ENCODE measurements at places on chromosomes 5 and 9.
A peak's percentile ranks its signal among the peaks of the same experiment; 100 is the strongest.

DNA sequence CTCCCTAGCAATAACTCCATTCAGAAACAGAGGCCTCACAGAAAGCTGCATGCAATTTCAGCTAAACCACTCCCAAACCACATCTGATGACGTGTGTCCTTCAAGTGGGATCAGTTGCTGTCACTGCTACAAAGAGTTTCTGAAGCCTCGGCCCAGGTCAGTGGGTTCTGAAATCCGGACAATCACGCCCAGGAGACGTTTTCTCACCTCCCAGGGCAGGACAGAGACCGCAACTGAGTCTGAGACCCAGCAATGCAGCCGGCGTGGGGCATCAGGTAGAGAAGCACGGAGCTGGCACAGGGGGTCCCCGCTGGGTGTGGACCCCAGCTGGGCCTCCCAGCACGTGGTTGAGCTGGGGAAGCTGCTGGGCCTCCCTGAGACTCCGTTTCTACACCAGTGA, 2.6 kb upstream of the UBE2QL1 start:
- DNase-seq: no peak

DNA sequence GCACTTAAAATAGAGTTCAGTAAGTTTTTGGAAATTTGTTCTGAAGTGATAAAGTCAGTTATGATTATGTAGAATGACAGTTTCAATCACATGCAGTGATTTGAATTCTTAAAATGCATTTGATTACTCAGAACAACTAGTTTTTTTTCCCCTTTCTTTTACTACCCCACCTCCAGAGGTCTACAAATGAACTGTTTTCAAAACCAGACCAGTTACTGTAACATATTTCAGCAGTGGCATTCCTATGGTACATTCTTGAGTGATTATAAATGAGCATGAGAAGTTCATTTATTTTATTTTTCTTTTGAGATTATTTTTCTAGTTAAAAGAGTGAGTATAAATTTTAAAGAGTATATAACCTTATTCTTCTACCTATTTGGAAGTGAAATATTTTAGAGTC, 71.6 kb downstream of the NNT start:
- no peak for DNase-seq

GRCh38 chr5:74326571-74327338, 313.8 kb downstream of the ENC1 start:
- DNase-seq: peak; percentile 2

GRCh38 chr9:133956520-133957076, 35.5 kb downstream of the VAV2 start:
- no peak for DNase-seq

- no peak for DNase-seq
Measured at GRCh38 chr9:107548298-107549142, 59.0 kb upstream of the KLF4 start.

GRCh38 chr5:82244854-82245635, 33.1 kb downstream of the RPS23 start:
- no peak for DNase-seq
